ENCODE measurements at places on chromosomes 7 and 10.

DNA sequence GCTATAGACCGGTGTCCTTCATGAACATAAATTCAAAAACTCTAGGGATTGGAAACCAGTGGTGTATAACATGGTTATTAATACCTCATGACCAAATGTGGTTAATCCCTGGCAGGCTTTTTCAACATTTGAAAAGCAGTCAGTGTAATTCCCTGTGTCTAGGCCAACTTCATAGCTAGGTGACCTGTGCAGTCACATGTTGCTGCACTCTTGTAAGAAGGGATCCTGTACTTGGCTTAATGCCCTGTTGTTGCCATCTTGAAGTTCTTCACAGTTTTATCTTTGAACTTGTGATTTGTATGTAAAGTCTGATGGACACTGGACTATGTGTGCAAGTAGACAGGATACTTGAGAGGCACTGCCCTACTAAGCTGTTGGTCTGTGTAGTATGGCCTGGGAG is 39.7 kb downstream of the ZNF33A start:
- DNase-seq = no peak

- DNase-seq = peak; percentile 88
These were observed 31.1 kb upstream of the RSBN1L start for GRCh38 chr7:77665161-77665560.

DNA sequence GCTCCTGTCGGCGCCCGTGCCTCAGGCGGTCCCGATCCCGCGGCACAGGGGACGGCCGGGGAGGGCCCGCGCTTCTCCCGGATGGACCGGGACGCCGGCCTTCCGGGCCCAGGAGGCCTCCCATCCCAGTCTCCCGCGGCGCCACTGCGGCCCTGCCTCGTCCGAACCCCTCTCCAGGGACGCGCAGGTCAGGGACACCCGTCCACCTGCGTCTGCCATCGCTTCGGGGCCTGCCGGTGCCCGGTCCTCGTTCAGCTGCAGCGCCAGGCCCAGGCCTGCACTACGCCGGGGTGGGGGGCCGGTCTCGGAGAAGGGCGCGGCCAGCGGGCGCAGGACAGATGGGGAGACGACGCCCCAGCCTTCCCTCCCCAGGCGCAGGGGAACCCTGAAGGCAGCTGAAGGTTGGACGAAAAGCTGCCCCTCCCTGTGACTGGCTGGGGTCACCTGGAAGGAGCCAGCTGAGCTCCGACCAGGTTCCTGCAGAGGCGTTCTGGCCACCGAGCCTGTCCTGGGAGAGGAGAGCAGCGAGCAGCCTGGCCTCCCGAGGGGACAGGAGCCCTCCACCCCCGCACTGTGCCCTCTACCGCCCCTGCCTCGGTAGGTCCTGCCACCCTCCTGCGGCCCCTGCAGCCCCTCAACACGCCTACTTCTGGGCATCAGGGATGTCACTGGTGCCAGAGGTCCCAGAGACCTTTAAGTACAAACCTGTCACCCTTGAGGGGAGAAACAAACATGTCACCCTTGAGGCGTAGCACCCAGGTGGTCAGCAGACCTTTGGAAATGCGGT is 84.3 kb downstream of the LANCL2 start:
- DNase-seq = no peak

- DNase-seq = no peak
These were observed 26.0 kb downstream of the LARP4B start for GRCh38 chr10:905503-905902.

DNA sequence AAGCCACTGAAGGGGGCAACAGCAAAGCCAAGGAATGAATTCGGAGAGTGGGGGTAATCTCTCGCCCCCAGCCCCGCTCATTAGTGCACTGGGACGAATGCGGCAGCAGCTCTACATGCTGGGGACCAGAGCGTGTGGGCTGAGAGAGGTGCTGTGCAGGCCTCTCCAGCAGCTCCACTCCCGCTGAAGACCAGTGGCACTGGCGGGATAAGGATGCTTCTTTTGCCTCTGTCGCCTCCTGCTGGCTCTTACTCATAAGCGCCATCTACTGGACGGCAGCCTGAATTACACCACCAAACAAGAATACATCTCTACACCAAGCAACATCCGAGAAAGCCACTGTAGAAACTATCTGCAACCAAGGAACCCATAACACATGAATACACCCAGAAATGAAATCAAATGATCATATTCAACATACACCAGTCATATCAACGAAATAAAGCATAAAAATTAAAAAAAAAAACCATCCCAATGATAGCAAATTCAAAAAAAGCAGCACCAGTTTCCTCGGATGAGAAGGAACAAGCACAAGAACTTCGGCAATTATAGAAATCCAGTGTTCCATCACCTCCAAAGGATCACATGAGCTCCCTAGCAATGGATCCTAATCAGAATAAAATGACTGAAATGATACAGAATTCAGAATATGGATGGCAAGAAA is 79.0 kb upstream of the TMEM168 start:
- DNase-seq = no peak

DNA sequence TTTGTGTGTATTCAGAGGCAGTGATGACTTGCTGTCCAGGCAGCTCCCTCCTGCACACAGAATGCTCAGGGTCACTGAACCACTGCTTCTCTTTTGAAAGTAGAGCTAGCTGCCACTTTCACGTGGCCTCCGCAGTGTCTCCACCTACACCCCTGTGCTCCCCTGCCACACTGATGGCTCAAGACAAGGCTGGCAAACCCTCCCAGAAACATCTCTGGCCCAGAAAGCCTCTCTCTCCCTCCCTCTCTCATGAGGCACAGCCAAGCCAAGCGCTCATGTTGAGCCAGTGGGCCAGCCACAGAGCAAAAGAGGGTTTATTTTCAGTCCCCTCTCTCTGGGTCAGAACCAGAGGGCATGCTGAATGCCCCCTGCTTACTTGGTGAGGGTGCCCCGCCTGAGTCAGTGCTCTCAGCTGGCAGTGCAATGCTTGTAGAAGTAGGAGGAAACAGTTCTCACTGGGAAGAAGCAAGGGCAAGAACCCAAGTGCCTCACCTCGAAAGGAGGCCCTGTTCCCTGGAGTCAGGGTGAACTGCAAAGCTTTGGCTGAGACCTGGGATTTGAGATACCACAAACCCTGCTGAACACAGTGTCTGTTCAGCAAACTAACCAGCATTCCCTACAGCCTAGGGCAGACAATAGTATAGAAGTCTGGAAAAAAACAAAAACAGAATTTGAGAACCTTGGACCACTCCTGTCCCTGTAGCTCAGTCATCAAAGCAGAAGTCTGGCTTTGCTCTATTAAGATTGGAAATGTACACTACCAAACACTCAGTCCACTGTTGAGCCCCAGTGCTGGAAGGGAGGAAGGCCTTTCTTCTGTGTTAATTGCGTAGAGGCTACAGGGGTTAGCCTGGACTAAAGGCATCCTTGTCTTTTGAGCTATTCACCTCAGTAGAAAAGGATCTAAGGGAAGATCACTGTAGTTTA is 15.8 kb downstream of the SCD start:
- no peak for DNase-seq

DNA sequence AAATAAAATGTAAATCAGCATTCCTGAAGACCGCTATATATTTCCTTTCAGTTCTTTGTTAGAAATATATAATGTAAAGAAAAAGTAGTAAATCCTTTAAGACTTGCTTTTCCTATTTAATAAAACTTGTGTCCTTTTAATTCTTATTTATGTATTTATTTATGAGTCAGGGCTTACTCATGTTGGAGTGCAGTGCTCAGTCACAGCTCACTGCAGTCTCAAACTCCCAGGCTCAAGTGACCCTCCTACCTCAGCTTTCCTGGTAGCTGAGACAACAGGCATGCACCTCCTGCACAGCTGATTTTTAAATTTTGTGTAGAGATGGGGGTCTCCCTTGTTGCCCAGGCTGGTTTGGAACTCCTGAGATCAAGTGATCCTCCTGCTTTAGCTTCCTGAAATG is 724.5 kb downstream of the ANKRD7 start:
- peak; percentile 49 for DNase-seq

- DNase-seq = no peak
These were observed 3.5 kb downstream of the ANTXRL start for GRCh38 chr10:46290101-46290886.

- no peak for DNase-seq
These were observed 459.4 kb downstream of the GPAM start for GRCh38 chr10:111724121-111724520.

GRCh38 chr10:104345941-104346340 is 7.7 kb upstream of the ITPRIP start:
- no peak for DNase-seq

GRCh38 chr10:32033171-32033570 is 23.1 kb downstream of the KIF5B start:
- no peak for DNase-seq

GRCh38 chr7:23335136-23335535 is 36.0 kb downstream of the MALSU1 start:
- DNase-seq = no peak

GRCh38 chr10:95440756-95441546 is 120.2 kb downstream of the SORBS1 start:
- no peak for DNase-seq

- no peak for DNase-seq
These were observed 129.8 kb downstream of the EGFR start for GRCh38 chr7:55148571-55148970.

DNA sequence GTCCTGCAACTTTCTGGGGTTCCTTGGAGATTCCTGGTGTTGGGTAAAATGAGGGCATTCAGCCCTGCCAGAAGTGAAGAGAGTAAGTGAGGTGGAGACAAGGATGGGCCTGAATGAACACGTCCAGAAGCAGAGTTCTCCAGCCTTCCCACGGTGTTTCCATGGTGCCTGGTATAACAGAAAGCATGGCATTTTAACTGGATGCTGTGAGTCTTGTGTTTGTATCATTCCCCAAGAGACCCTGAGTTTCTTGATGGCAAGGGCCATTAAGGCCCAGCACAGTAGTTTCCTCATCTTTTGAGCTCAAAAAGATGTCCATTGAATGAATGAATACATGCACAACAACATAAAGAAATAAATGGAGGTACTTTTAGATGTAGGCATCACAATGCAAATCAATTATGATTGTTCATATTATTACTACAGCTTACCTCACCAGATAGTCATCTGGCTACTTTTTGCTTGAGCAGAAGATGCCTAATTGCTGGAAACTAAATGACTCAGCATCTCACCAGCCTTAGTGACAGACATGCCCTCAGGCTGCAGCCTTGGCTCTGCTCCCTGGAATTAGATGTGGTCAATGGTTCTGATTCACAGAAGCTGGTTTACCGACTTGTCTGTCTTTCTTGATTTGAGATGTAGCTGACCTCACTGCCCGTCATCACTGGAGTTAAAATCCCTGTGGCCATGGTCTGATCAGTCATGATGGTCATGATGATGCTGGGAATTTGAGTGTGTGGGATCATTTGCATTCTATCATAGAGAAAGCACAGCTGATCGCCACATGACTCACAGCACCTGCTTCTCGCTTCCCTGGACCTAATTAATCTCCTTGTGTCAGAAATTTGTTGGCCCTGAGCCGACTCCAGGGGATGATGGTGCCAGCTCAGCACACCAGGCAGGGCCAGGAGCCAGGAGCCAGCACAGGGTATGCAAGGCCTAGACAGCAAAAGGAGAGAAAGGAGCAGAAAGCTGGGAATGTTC is 83.9 kb downstream of the CXCL12 start:
- DNase-seq = peak; percentile 100

GRCh38 chr10:44293842-44294241 is 91.1 kb downstream of the CXCL12 start:
- no peak for DNase-seq

GRCh38 chr7:88859288-88859687 is 63.8 kb upstream of the TEX47 start:
- no peak for DNase-seq

DNA sequence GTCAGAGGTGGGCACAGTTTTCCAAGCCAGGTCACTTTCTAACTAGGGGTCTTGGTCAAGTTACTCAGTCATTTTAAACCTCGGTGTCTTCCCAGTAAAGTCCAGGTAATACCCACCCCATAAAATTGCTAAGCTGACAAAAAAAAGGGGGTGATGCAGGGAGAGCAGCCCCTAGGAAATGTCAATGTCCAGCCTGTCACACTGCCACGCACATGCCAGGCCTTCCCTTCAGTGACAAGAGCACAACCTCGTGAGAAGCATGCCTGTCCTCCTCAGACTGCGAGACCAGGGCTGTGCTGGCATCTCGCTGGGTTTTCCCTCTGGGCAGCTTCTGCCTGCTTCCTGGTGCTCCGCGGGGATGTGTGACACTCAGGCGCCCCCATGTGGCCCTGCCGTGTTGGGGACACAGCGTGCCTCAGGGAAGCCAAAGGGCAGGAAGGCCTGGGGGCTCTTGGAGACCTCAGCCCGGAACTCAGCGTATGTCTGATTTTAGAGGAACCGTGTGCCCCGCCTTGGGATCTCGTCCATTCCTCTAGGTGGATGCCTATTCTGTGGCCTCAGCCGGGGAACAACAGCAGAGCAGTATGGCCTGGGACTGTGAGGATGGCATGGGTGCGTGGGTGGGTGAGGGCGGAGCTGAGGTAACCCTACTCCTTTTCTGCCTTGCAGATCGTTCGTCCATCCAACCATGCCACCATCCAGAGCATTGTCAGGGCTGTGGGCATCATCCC is 10.2 kb upstream of the GDF2 start:
- peak; percentile 12 for DNase-seq

DNA sequence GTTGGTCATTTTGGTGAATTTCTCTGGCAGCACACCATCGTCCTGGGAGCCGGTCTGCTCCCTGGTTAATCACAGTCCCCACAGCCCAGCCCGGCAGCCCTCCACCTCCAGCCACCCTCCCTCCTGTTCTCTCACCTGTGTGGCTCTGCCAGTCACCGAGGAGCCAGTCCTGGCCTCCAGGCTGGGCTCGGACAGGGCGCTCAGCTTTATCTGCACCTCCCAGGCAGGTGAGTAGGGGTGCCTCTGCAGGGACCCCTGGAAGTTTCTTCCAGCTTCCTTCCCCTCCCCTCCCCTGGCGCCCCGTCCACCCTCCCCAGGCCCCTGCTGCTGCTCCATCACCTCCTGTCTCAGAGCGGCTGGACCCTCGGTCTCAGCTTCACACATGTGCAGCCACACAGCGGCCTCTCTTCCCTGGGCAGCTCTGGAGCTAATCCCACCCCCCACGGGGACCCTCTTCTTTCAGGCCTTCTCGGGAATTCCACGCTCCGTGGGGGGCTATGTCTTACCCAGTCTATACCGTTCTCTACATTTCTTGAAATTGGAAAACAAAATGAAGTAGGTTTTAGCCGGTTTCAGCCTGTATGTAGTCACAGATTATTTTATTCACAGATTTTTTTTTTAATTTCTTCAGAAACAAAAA is 213.9 kb upstream of the PPP2R2D start:
- DNase-seq = no peak

DNA sequence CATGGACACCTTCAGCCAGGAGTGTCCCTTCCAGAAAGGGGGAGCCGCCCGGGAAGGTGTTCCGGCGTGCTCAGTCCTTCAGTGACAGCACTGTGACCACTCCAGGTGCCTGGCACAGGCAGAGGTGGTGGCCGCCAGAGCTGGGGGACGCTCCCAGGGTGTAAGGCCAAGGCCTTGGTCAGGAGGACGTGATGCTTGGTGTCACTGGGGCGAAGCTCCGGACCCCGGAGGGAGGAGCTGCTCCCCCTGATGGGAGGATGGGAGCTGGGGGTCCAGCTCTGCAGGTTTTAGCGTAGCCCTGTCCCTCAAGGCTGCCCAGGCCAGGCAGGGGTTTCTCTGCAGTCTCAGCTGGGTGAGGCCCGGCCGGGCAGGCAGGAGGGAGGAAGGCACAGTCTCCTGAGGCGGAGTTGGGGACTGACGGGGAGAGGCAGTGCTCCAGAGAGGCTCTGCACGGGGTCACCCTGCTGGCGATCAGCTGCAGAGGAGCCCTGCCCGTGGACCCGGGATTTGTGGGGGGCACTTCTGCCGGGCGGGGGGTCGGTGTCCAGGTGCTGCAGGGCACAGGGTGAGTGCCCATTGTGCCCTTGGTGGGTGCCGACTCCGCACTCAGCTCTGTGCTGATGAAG is 56.5 kb upstream of the DNAJB6 start:
- no peak for DNase-seq

GRCh38 chr10:116913695-116914094 is 64.4 kb downstream of the ENO4 start:
- DNase-seq = no peak

- DNase-seq = no peak
These were observed 956.9 kb downstream of the XPNPEP1 start for GRCh38 chr10:108966411-108966810.
